Colonic mucosa (tissue), 4 donors: ENCODE measurements at places on chromosomes 6 and 20.
A peak's percentile ranks its signal among the peaks of the same experiment; 100 is the strongest.

- H3K27me3 ChIP-seq: no peaks in the 10 kb centered on the region
- no peaks in the 10 kb centered on the region for H3K36me3 ChIP-seq
- DNase-seq: no peak
- H3K4me1 ChIP-seq: no peaks in the 10 kb centered on the region
Observed at GRCh38 chr6:129895692-129896091, 34.6 kb upstream of the TMEM244 start.

DNA sequence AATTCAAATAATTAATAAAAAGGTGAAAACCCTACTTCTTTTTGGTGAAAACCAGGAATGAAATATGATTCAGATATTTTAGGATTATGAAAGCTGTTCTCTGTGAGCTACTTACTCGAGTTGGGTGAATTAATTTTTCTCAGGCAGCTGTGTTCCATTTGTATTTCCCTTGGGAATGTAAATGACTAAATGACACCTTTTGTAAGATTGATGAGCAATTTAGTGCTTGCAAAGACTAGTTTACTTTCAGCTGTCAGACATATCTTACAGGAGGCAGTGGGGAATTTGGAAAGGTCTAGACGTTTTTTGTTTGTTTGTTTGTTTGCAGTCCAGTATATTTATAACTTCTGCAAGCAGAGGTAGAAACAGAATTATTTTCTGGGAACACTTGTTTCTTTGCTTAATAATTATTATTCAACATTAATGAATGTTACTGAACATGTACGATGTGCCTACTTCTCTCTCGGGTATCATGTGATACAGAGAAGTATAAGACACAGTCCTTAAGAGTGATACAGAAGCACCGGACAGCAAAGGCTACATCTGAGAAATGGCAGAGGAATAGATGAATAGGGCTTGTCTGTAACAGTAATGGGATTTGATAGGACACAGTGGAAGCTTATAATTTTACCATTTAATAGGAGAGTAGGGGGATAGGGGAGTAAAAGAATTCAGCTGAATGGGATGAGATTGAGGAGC is 91.3 kb downstream of the AKAP7 start:
- DNase-seq: no peak
- H3K4me3 ChIP-seq: no peak overlapping the region
- H3K36me3 ChIP-seq: no peaks in the 10 kb centered on the region
- H3K27me3 ChIP-seq: no peaks in the 10 kb centered on the region

GRCh38 chr6:45677381-45678284 is 299.9 kb upstream of the SUPT3H start:
- H3K36me3 ChIP-seq: no peaks in the 10 kb centered on the region
- no peak overlapping the region for H3K27ac ChIP-seq
- DNase-seq: peak; percentile 47
- no peaks in the 10 kb centered on the region for H3K27me3 ChIP-seq
- no peak overlapping the region for H3K4me3 ChIP-seq

DNA sequence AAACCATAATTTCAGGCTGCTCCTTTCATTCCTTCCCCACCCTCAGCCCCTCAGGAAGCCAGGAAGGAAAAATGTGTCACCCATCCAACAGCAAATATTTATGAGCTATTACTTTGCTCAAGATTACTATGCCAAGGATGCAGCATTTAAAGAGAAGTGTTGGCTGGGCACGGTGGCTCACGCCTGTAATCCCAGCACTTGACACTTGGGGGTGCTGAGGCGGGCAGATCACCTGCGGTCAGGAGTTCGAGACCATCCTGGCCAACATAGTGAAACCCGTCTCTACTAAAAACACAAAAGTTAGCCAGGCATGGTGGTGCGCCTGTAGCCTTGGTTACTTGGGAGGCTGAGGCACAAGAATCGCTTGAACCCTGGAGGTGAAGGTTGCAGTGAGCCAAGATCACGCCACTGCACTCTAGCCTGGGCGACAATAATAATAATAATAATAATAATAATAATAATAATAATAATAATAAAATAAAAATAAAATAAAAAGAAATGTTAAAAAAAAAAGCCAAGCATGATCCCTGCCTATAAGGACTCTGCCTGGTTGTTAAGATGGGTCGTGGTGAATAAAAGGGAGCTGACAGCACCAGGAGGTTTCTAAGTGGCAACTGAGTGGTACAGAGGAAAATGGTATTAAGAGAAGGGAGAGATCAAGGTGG is 20.5 kb upstream of the TIAM2 start:
- H3K4me3 ChIP-seq: no peak overlapping the region
- DNase-seq: no peak
- no peaks in the 10 kb centered on the region for H3K4me1 ChIP-seq
- H3K27me3 ChIP-seq: no peaks in the 10 kb centered on the region
- H3K27ac ChIP-seq: no peak overlapping the region
- H3K36me3 ChIP-seq: no peaks in the 10 kb centered on the region

GRCh38 chr6:90105506-90106170 is 191.0 kb downstream of the BACH2 start:
- H3K36me3 ChIP-seq: no peaks in the 10 kb centered on the region
- H3K27me3 ChIP-seq: no peaks in the 10 kb centered on the region
- H3K27ac ChIP-seq: no peak overlapping the region
- peaks cover 7% of the 10 kb centered on the region for H3K4me1 ChIP-seq
